ENCODE measurements at places on chromosomes 2 and 18.

GRCh38 chr2:20509770-20510490 is 63.1 kb downstream of the RHOB start:
- DNase-seq = peak; percentile 79

DNA sequence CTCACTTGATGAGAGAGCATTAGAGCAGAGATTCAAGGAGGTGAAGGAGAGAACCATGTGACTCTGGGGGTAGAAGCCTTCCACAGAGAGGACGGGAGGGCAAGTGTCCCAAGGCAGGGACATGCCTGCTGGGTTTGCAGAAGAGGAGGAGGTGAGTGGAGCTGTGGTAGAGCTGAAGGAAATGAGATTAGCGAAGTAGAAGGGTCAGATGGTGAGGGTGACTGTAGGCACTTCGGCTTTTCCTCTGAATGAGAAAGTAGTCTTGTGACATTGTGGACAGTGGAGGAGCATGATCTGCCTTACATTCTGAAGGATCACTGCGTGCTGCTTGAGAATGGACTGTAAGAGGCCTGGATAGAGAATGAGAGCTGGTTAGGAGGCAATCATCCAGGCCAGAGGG is 126.0 kb downstream of the NXPH2 start:
- no peak for DNase-seq

- no peak for DNase-seq
These were observed 1.9 kb upstream of the SPOPL start for GRCh38 chr2:138499684-138500083.

DNA sequence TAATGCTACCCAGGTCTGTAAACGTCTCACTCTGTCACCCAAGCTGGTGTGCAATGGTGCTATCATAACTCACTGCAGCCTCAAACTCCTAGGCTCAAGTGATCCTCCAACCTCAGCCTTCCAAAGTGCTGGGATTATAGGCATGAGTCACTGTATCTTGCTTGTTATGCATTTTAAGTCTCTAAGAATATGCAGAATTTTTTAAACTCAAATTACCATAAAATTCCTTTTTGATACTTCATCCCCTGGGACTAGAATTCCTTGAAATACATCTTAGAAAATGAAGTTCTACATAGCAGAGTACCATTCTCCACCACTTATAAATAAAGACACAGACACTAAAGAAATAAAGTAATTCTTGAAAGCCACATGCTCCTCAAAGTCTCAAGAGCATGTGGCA is 30.2 kb upstream of the LRATD1 start:
- peak; percentile 7 for DNase-seq

GRCh38 chr2:174965992-174966744 is 39.0 kb downstream of the CHN1 start:
- DNase-seq = peak; percentile 63
